ENCODE measurements at places on chromosomes 1 and 21.

DNA sequence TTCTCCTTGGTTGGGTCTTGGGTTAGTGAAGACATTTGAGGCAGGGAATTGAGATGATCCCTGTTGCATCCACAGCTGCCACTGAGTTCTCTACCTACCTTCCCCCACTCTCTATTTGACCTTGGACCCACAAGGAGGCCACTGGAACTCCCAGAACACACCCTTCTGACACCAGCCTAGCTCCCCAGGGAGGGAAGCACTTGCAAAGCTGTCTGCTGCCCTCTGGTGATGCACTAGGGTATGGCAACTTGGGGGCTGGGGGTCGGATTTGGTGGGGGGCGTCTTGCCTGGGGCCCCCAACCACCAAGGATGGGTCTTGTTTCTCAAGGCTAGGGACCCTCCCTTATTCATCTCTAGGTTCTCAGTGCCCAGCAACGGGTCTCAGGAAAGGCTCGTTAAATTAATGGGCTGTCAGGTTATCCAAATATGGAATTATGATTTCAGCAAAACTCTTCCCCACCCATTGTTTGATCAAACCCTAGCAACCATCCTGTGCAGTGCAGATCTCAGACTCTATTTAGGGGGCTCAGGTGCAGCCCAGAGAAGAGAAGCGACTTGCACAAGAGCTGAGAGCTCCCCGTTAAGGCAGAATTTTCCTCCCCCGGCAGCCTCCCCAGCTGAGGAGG lies 177.8 kb upstream of the KLHDC7A start:
- no peak for DNase-seq

DNA sequence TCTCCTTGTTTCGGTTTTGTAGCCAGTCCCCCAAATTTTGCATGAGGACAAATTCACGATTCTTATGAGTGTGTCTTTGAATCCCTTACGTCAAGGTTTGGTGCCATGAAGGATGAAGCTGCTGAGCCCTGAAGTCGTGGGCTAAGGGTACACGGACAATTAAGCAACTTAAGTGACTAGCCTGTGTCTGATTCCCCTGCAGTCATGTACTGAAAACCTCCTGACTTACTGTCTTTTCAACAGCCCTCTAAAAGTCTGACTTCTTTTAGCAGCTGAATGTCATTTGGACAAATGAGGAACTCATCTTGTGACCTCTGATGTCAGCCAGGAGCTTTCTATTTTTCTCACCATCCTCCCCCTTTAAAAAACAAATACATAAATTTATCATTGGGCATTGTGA lies 27.1 kb upstream of the C1orf105 start:
- DNase-seq = no peak

DNA sequence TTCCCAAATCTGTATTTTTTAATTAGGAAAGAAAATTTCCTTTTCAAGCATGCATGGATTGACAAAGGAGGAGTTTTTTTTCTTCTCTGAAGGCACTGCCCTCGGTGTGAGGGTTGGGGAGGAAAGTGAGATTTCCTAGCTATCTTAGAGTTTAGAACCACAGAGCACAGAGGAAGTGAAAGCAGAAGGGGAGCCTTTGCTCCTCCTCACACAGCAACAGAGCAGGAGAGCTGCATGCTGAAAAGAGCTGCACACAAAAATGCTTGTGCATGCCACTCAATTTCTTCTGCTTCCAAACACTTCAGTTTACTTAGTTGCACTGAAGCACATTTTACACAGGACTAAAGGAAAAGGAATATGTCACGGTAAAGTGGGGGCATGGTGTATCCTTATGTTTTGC lies 308.1 kb downstream of the GPATCH2 start:
- no peak for DNase-seq

- no peak for DNase-seq
These were observed 24.4 kb downstream of the SPSB1 start for GRCh38 chr1:9317072-9317471.

GRCh38 chr21:45423968-45424853 lies 19.2 kb downstream of the COL18A1 start:
- no peak for DNase-seq

- DNase-seq = no peak
These were observed 5.7 kb downstream of the LBR start for GRCh38 chr1:225422031-225422605.

- no peak for DNase-seq
These were observed 78.0 kb upstream of the HOOK1 start for GRCh38 chr1:59736744-59737143.

GRCh38 chr1:178060789-178061556 lies 32.9 kb upstream of the RASAL2 start:
- no peak for DNase-seq

GRCh38 chr21:45156459-45156858 lies 82.1 kb downstream of the ADARB1 start:
- DNase-seq = no peak

- no peak for DNase-seq
These were observed 202.3 kb upstream of the GALNT2 start for GRCh38 chr1:229864686-229865230.

Measured in stimulated activated CD8-positive, alpha-beta memory T cell treated with anti-CD3 and anti-CD28 coated beads, Interleukin-15, amount 100 ng/mL, for 1 hour (primary cell).